Eye (tissue), 1 donor: ENCODE measurements at places on chromosomes 2 and 18.

DNA sequence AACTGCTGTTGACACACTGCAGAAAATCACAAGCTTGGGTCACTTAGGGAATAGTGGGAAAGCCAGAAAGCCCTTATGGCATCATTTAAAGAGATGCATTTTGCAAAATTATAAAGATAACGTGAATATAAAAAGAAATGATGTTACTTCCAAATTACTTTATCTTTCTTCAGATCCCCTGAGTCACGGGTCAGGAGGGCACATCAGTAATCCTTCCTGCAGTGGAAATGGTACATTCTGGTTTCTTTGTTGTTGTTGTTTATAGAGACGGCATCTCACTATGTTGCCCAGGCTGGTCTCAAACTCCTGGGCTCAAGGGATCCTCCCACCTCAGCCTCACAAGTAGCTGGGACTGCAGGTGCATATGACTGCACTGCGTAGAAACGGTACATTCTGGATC, 9.8 kb upstream of the EPG5 start:
- no peak for DNase-seq

- no peak for DNase-seq
These were observed 438.3 kb upstream of the LRATD1 start for GRCh38 chr2:14194233-14194632.

DNA sequence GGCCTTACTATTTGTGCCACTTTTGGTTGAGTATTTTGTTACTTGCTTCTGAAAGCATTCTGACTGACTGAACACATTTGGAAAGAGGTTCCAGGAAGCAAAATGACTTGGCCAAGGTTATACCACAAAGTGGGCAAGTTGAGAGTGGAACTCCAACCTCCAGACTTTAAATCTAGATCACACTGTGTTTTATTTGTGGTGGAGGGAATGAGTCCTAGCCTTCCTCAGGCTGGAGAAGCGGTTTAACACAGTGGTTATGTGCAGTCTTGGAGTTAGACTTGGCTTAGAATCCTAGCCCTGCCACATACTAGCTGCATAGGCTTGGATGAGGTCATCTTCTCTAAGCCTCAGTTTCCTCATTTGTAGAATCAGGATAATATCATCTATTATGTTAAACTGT, 33.4 kb downstream of the PLEKHM3 start:
- DNase-seq, result no peak

GRCh38 chr2:142722569-142722968, 154.9 kb upstream of the KYNU start:
- no peak for DNase-seq

DNA sequence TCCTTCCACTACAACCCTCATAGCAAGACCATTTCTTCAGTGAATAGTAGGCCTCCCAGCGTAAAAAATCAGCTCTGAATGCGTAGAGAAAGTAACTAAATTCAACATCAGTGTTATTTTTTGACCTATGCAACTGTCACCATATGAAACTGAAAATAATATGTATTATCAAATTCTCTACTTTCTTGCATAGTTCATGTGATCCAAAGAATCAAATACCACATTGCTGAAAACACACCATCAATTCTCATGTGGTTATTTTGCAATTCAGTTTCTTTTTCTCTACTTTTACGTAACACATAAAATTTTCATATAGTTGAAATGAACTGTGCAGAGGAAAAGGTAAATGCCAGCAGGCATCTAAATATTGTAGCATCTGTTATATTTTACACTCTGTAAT, 208.5 kb upstream of the SPOPL start:
- no peak for DNase-seq

DNA sequence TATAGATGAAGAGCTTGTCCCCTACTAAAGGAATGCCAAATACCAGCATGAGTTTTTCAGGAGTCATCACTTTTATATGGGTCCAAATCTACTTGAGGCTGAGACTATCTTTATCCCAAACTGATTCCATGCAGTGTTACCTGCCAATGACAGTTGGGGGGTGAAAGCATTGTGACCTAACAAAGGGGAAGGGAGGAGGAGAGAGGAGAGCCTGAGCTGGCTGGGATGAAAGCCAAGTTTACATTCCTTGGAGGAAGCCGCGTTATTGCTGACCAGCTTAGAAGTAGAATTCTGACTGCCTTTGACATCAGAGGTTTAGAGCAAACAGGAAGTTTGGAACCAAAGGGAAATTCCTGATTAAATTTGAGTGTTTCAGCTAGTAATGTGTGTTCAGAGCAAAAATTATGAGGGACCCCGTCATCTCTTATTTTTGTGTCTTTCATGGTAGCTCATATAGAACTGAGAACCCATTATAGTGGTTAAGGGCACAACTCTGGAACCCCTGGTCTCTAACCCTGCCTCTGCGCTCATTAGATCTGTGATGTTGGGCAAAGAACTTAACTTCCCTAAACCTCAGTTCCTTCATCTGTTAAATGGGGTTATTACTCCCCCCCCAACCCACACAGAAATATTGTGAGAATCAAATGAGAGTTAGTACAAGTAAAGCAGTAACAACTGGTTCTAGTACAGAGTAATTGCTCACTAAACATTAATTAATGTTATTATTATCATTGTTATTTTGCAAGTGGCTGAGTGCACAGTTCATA, 199.3 kb upstream of the EPAS1 start:
- DNase-seq, result peak; percentile 91

GRCh38 chr2:11832531-11832930, 86.1 kb downstream of the LPIN1 start:
- DNase-seq, result no peak

DNA sequence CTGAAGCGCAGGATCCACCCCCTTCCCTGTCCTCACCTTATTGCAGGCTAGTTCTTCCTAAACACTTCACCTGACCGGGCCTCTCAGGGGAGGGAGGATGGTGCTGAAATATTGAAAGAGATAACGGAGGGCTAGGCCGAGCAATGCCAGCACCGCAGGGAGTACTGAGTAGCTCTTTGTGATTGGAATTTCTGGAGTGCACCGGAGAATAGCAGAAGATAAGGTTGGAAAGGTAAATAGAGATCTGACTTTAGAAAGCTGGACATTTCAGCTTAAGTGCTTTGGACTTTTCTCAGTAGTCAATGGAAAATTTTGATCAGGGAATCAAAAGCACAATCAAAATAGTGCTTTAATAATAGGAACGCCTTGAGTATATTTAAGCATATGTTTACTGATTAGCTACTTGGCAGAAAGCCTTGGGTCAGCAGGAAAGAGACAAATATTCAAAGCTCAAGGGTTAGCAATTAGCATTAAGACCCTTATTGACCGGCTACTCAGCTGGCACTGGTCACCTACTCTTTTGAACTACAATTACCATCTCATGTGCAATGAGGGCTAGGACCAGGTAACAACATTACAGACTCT, 142.9 kb upstream of the NDUFV2 start:
- no peak for DNase-seq

GRCh38 chr2:134181219-134181618, 72.7 kb upstream of the MGAT5 start:
- no peak for DNase-seq

GRCh38 chr2:189210250-189211087, 30.9 kb upstream of the COL5A2 start:
- peak; percentile 70 for DNase-seq

DNA sequence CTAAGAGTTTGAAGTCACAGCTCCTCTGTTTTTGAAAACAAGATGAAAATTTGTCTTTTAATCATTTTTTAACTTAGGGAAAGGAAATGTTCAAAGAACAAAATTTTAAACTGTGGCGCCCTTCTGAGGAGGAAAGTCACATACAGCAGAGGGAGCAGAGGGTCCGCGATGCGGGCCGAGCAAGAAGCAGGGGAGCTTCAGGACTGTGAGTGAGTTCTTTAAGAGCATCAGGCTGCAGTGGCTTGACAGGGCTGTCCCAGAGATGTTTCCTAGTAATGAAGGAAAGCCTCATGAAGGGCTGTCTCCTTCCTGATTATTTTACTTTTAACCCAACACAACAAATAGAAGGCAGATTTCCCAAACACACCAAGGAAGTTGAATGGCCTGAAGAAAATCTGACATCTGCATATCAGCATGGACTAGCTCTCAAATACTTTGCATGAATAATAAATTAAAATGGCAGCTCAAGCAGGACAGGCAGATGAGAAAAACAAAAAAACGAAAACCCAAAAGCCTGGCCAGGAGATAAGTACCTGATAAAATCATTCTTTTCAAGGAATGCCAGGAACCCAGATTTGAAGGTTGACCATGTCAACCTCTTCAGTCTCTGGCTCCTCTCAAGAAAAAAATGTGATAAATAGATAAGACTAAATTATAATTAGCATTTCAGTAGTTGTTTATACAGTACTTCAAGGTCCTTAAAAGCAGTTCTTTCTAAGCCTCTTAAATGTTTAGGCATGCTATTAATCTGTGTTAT, 60.8 kb downstream of the SLC40A1 start:
- no peak for DNase-seq
